Stimulated activated CD4-positive, alpha-beta T cell treated with anti-CD3 and anti-CD28 coated beads, Interleukin-1b, Interleukin-23, amount 100 ng/mL, for 4 hours (primary cell): ENCODE measurements at places on chromosomes 11 and 22.
A peak's percentile ranks its signal among the peaks of the same experiment; 100 is the strongest.

GRCh38 chr11:62854825-62855570 is 15.6 kb upstream of the WDR74 start:
- DNase-seq, result no peak

GRCh38 chr22:17117890-17118289 is 3.3 kb downstream of the TMEM121B start:
- no peak for DNase-seq

GRCh38 chr11:129319201-129319600 is 56.4 kb upstream of the BARX2 start:
- DNase-seq, result no peak

GRCh38 chr11:116702772-116703385 is 69.9 kb downstream of the BUD13 start:
- DNase-seq, result no peak

DNA sequence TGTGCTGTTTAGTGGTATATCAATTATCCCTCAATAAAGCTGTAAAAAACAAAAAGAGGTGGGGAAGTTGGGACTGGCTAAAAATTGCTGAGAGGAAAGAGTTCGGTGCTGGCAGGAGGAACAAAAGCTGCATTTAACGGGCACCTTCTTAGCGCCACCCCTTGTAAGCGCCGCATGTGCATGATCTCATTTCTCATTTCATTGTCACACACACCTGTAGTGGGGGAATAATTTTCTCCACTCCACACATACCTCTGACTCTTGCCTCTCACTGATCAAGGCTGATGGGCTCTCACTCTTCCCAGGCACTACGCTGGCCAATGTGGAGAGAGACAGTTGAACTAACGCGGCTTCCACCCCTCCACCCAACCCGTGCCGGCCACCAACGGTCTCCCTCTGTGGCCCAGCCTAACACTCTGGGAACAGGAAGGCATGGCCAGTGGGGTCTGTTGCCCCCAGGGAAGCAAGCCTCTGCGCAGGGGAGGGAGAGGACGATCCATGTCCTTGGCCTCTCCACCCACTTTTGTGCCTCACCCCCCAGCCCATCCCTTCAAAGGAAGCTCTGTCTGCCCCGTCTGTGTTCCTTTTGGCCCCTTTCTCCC is 186.7 kb upstream of the SYT13 start:
- DNase-seq, result no peak

DNA sequence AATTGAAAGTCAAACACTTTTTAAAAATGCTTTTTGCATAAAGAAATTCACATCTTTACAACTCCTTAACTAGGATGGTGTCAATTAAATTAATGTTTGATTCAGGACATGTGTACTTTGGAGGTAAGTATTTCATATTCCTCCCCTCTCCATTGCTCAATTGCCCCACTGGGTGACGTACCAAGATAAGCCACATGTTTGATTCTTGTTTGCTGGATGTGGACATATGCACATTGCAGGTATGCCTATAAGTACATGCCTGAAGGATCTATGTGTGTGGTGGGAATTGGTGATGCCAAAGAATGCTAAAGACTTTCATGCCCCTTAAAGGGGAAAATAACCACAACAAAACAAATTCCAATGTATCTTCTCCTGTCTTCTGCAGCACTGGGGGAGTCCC is 5.8 kb downstream of the CD44 start:
- no peak for DNase-seq

- peak; percentile 3 for DNase-seq
Measured at GRCh38 chr11:47714554-47715081, 551 bp downstream of the AGBL2 start.

DNA sequence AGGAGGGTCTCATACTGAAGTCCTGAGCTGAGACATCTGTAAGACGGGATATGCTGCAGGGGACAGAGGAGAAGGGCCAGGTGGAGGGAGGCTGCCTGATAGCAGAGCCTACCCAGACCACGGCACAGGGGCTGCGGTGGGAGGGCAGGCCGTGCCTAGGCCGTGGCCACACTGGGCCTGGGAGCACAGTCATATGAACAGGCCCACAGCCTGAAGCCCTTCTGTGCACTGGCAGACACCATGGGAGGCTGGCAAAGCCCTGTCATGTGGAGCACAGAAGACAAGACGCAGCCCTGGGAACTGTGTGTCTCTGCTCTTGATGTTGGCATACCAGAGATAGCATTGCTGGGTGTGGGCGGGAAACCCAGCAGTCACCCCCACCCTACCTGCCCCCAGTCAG is 3.3 kb downstream of the SPATA19 start:
- no peak for DNase-seq

- DNase-seq, result no peak
Measured at GRCh38 chr11:113204280-113204679, 110.1 kb upstream of the TTC12 start.

DNA sequence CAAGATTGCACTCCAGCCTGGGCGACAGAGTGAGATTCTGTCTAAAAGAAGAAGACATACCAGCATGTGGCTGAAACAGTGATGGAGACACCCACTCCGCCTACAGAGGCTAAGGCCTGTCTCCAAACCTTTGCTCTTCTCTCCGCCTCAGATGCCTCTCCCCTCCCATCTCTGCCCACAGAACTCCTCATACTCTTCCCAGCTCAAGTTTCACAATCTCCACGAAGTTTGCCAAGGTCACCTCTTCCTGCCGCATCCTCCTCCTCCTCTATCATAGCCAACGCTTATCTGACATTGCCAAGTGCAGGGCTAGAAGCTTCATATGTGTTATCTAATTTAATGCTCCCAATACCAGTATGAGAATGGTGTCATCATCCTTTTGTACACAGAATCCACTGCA is 25.9 kb upstream of the FBLN1 start:
- DNase-seq, result no peak

- no peak for DNase-seq
Measured at GRCh38 chr11:69194396-69194795, 38.7 kb downstream of the SMIM38 start.

DNA sequence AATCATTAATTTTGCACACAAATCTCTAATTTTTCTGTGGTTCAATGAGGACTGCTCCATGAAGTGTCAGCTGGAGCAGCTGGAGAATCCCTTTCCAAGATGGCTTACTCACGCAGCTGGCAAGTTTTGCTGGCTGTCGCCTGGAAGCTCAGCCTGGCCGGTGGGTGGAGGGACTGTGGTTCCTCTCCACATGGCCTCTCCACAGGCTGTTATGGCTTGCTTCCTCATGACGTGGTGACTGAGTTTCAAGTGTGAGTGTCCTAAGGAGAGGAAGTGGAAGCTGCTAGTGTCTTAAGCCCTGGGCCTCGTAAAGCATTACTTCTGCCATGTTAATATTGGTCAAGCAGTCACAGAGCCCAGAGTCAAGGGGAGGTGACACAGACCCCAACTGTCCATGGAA is 14.0 kb upstream of the NRIP3 start:
- no peak for DNase-seq

GRCh38 chr11:12494699-12495098 is 117.3 kb downstream of the PARVA start:
- no peak for DNase-seq

GRCh38 chr11:19953336-19953735 is 206.9 kb downstream of the DBX1 start:
- no peak for DNase-seq

- DNase-seq, result no peak
Measured at GRCh38 chr11:64923151-64923661, 1.3 kb upstream of the PPP2R5B start.

DNA sequence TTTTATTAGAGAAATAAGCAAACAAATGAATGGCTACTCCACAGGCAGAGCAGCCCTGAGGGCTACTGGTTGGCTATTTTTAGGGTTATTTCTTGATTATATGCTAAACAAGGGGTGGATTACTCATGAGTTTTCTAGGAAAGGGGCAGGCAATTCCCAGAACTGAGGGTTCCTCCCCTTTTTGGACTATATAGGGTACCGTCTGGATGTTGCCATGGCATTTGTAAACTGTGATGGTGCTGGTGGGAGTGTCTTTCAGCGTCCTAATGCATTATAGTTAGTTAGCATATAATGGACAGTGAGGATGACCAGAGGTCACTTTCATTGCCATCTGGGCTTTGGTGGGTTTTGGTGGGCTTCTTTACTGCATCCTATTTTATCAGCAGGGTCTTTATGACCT is 19.2 kb downstream of the SLC22A6 start:
- DNase-seq, result no peak

DNA sequence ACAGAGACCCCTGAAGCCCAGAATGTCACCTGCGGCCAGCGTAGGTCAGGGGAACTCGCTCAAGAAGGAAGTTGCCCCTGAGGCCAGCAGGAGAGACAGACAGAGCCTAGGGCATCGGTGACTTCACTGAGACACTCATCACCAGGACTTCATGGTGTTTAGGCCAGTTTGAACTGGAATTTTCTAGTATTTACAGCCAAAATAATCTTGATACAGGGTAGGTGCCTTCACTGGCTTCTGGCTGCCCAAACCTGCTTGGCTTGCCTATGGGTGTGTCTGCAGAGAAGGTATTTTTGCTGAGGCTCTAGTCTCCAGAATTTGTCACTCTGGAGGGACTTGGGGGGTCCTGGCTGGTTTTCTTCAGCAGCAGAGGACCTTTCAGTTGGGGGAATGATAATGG is 86.6 kb downstream of the FBXO7 start:
- DNase-seq, result no peak

DNA sequence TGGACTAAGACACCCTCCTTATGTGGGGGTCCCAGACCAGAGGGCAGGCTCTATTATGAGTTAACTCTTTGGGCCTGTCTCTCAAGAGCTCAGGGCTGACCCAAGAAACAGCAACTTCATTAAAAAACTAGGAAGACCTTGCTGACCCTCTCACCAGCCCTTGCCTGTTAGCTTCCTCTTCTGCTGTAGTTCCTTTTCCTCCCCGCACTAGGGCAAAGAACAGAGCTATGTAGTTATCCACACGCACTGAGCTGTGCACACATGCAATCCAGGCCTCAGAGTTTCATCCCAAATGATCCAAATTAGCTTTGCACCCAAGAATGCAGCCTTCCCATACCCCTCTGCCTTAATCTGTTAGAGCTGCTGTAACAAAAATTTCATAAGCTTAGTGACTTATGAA is 539.6 kb upstream of the CADM1 start:
- no peak for DNase-seq

- no peak for DNase-seq
Measured at GRCh38 chr22:44603767-44604166, 98.2 kb upstream of the PRR5 start.

DNA sequence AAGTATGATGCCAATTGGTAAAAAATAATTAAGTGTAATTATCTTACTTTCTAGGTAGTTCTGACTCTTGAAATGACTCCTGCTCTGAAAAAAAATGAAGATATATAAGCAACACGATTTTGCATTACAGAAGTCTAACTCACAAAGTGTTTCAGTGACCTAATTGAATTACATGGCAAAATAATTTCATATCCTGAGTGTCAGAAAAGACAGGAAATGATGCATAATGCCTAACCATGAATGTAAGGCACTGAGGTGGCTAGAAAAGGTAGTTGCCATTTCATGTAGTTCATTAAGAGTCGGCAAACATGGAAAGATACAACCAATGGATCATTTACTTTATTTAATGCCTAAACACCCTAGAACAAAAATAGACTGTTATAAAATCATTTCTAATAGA is 113.5 kb downstream of the GUCY1A2 start:
- DNase-seq, result no peak

GRCh38 chr11:34134765-34135164 is 29.3 kb downstream of the NAT10 start:
- DNase-seq, result no peak

DNA sequence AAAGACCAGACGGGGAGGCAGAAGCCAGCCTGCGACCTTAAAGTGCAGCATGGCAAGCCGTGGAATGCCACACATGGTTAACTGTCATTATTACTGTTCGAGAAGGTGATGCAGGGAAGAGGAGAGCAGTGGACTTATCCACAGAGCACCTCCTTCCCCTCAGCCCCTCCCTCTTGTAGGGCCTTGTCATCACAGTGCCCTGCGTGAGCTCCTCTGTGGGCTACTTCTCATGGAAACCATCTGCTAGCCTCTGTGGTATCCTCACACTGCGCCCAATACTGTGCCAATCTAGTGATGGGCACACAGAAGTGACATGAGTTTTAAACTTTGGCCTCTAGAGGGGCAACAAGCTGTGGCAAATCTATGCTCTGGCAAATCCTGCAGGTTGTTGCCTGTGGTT is 18.2 kb upstream of the CCDC134 start:
- DNase-seq, result no peak

DNA sequence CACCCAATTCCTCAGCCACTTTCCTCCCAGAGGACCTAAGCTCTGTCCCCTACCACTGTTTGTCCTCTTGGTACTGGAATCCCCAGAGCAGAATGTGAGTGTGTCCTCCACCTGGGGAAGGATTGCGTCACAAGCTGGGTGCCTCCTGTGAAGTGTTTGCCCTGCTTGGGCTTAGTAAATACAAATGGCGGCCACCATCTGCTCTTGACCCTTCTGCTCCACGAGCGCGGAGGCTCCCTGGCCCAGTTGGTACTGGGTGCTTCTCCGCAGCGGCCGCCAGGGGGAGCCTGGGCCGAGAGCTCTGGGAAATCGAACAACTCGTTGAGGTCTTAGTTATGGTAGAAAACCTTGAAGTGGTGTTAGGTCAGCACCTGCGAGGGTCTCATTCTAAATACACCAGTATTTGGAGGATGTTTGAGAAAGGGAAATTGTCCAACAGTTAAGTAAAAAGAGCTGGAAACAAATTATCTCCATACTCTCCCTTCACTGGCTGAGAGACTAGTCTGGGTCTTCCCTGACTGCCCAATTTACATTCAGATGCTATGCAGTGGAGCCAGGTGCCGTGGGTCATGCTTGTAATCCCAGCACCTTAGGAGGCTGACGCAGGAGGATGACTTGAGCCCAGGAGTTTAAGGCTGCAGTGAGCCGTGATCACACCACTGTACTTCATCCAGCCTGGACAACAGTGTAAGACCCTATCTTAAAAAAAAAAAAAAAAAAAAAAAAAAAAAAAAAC is 74.6 kb upstream of the TEAD1 start:
- DNase-seq, result peak; percentile 43

DNA sequence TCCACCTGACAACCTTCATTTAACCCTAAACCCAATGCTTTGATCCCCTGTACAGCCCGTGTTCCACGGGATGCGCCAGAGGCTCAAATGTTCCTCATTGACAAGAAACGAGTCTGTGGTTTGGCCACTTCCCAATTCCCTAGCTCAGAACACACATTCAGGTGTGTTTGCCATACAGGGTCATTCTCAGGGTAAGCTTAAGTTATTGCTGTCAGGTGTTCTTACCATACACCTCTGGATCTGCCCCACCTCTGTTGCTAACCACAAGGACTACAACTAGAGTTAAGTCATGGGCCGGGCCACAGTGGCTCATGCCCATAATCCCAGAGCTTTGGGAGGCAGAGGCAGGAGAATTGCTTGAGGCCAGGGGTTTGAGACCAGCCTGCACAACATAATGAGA is 45.6 kb upstream of the POLD3 start:
- no peak for DNase-seq
